Activated CD8-positive, alpha-beta memory T cell treated with anti-CD3 and anti-CD28 coated beads for 48 hours (primary cell): ENCODE measurements at places on chromosomes 7 and 10.

DNA sequence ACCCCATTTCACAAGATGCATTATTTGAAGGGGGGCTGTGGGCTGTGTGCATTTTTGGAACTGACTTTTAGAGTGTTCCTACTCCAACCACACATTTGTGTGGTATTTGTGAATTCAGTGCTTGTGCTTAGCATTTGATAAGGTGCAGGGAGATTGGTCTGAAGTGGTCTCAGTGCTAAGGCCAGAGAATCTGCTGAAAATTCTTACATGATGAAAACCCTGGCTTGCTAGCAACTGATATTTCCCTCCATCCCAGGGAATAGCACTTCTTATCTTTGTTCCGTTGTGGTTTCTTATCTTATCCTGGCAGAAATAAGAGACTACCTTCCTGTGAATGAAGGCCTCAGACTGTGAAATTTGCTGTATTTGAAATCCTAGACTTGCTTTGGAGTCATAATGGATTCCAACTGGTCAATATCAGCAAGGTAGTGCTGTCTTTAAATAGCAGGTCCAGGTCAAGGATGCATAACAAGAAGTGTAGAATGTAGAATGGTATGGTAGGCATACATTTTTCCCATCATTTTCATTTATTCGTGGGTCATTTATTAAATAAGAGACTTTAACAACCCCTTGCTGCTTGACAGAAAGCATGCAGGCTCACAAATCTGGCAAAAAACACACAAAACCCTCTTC lies 986.9 kb downstream of the REEP3 start:
- DNase-seq, result no peak

GRCh38 chr7:90538405-90538804 lies 57.7 kb upstream of the CDK14 start:
- no peak for DNase-seq

GRCh38 chr10:44578271-44578670 lies 193.4 kb upstream of the CXCL12 start:
- no peak for DNase-seq

DNA sequence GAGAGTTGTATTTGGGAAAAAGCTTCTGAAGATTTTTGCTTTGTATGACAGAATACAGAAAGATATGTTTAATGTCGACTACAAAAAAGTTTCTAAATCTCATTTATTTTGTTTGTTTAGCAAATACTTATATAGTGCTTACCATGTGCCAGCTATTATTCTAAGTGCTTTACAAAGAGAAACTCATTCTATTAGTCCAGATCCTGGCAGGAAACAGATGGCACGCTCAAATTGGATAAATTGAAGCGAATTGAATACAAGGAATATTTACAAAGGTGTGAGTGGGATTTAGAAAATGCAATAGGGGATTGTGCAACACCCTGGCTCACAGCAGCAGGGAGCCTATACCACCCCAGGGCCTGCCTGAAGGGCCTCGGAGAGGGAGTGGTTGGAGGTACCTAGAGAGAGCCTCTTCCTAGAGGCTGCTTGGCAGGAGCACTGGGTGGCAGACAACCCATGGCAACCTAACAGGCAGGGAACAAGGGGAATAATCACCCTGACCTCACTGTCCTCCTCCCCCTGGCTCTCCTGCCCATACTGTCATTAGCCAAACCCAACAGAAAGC lies 27.6 kb upstream of the FAM204A start:
- no peak for DNase-seq

DNA sequence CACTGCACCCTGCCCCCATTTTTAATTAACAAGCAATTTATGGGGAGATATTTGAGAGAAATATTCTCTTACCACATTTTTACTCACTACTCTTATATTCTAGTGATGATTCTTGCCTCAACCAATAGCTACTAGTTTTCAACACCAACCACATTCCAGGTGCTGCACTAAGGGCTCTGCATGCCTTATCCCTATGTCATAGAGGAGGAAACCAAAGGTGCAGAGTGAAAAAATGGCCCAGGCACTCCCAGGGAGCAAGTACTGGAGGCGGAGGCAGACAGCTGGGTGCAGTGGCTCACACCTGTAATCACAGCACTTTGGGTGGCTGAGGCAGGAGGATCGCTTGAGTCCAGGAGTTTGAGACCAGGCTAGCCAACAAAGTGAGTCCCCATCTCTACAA lies 35.5 kb upstream of the TPST1 start:
- DNase-seq, result no peak

- no peak for DNase-seq
These were observed 145.4 kb downstream of the NEURL1 start for GRCh38 chr10:103638948-103639347.

- no peak for DNase-seq
These were observed 37.7 kb downstream of the RBAK start for GRCh38 chr7:5083311-5083711.

DNA sequence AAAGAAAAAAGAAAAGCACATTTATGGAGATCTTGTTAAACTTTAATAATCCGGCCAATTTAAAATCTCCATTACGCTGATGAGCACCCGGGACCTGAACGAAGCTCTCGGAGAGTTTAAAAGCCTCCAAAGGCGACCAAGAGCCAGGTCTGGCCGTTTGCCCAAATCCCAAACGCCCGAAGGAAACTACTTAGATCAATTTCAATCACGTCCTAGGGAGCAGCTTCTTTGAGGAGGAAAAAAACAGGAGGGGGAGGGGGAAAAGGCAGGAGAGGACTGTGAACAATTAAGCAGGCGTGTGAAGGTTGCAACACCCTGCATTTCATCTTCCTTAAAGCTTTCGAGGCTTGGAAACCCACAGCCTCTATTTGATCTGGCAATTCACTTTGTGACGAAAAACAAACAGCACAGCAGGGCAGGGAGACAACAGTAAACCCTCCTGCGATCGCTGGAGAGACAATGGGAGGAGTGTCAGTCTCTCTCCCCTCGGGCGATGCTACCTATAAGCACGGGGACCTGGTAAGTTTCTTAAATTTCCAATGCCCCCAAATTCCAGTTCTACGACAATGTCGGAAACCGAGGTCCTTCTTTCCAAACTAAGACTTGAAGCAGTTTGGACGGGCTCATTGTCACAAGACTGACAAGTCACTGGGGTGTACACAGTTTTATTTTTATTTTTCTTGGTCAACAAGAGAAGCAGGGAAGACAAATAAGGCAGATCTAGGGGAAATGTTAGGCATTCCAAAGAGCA lies 1.2 kb downstream of the KLF6 start:
- no peak for DNase-seq

DNA sequence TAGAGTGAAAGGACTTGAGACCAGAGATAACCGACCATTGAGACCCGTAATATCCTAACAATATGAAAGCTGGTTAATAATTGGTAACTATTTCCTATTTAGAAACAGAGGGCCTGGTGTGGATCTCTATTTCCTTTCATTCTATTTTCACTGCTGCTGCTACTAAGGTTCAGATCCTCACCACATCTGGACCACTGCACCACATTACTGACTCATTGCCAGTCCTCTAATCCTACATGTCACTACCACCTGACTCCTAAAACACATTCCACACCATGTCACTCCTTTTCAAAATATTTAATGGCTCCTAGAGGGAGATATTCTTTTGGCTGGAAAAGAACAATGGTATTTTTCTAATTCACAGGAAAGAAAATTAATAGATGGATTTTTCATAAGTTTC lies 6.4 kb downstream of the USP54 start:
- DNase-seq, result no peak

DNA sequence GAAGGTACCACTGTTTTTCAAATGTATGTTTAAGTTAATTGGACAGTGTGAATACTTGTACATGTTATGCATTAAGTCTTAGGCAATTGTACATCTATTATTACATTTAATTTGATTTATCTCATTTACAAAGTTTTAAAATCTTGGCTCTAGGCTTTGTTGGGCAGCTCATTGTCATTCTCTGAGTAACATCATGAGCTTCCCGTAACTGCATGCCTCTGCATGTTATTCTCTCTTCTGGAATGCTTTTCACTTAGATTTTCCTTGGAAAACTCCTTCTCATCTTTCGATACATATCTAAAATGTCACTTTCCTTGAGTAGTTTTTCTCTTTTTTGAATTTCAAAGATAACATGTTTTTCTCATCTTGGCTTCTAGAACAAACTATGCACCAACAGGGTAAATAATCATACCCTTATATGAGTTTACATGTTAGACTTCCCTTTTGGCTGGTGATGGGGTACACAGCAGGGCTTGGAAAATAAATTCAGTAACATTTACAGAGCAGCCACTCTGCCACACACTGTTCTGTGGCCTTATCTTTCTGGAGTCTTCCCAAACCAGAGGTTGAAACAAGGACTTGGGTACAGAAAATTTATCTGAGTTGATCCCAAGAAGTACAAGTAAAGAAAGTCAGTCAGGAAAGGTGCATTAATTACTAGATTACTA lies 42.2 kb upstream of the A1CF start:
- DNase-seq, result no peak
